ENCODE measurements at places on chromosomes 2 and 18.

- DNase-seq = no peak
Observed at GRCh38 chr18:10965119-10965518, 184.2 kb downstream of the PIEZO2 start.

GRCh38 chr18:13217971-13218367, 591 bp upstream of the LDLRAD4 start:
- DNase-seq = no peak

- DNase-seq = no peak
Observed at GRCh38 chr2:117717072-117717471, 97.4 kb upstream of the DDX18 start.

- DNase-seq = no peak
Observed at GRCh38 chr2:237435844-237436587, 22.1 kb upstream of the COL6A3 start.

- no peak for DNase-seq
Observed at GRCh38 chr2:184067502-184067901, 530.8 kb upstream of the ZNF804A start.

DNA sequence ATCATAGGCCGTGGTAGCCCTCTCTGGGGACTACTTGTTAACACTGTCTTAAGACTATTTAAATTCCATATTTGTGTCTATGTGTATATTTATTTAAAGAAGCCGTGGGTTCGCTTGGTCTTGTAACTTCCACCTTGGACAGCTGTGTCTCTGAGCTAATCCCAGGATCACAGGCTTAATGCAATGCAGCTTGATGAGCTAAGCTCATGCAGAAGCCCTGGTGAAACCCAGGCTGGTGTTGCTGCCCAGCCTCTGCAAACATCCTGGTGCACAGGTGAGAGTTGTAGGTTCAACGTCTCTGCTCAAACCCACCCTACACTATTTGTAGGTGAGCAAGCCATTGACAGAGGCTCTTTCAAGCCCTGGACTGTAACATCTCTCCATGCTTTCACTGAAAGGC, 211.8 kb downstream of the FAM210A start:
- DNase-seq = no peak

- no peak for DNase-seq
Observed at GRCh38 chr18:48072428-48073204, 142.2 kb upstream of the SMAD2 start.

- no peak for DNase-seq
Observed at GRCh38 chr18:25352629-25353005, 651 bp upstream of the ZNF521 start.

Data from activated naive CD8-positive, alpha-beta T cell treated with anti-CD3 and anti-CD28 coated beads, Interleukin-2, amount 50 U/mL, for 16 hours (primary cell).